ENCODE measurements at places on chromosomes 11 and 22.
A peak's percentile ranks its signal among the peaks of the same experiment; 100 is the strongest.

- no peak for DNase-seq
Observed at GRCh38 chr11:76835928-76836612, 24.6 kb upstream of the ACER3 start.

- no peak for DNase-seq
Observed at GRCh38 chr22:27892064-27892463, 27.0 kb downstream of the PITPNB start.

DNA sequence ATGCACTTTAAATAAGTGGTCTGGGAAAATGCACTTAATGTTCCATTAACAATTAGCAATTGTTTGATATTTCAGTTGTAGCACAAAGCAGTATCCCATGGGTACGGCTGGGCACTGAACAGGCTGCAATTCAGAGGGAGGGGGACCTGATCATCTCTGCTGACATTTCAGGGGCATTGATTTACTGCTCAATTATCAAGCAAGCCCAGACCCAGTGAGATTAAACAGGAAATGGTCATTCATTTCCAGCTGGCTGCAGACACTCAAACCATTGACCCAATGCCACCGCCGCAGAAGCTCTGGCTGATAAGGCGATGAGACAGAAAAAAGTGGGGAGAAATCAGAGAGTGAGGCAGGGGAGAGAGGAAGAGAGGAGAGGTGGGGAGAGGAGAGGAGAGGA, 1.2 kb downstream of the GPR83 start:
- DNase-seq = no peak

GRCh38 chr11:88310246-88310645, 27.3 kb downstream of the CTSC start:
- no peak for DNase-seq

- DNase-seq = no peak
Observed at GRCh38 chr22:39362932-39363331, 13.1 kb downstream of the SYNGR1 start.

- no peak for DNase-seq
Observed at GRCh38 chr11:43440486-43440885, 81.8 kb downstream of the TTC17 start.

- peak; percentile 18 for DNase-seq
Observed at GRCh38 chr11:92552942-92553341, 328.3 kb downstream of the FAT3 start.

DNA sequence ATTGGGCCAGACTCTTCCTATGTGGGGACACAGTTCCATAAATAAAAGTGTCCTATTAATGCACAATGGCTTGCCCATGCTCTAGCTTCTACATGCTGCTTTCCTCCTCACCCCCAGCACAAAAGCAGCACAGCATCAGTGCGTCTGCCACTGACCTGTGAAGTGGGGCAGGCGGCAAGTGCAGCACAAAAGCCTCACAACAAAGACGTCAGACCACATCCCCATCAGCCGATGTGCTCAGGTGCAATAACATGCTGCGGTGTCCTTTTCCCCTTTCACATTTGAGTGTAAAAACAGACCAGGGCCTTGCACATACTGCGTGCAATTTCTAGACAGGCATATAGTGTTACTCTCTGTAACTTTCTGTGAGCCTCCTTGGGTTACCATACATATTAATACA, 12.8 kb downstream of the DKK3 start:
- no peak for DNase-seq

- DNase-seq = no peak
Observed at GRCh38 chr22:41274856-41275255, 11.1 kb downstream of the RANGAP1 start.

GRCh38 chr11:45658292-45658991, 7.0 kb downstream of the CHST1 start:
- peak; percentile 40 for DNase-seq

GRCh38 chr11:1205987-1206331, 16.9 kb upstream of the MUC5B start:
- DNase-seq = no peak

DNA sequence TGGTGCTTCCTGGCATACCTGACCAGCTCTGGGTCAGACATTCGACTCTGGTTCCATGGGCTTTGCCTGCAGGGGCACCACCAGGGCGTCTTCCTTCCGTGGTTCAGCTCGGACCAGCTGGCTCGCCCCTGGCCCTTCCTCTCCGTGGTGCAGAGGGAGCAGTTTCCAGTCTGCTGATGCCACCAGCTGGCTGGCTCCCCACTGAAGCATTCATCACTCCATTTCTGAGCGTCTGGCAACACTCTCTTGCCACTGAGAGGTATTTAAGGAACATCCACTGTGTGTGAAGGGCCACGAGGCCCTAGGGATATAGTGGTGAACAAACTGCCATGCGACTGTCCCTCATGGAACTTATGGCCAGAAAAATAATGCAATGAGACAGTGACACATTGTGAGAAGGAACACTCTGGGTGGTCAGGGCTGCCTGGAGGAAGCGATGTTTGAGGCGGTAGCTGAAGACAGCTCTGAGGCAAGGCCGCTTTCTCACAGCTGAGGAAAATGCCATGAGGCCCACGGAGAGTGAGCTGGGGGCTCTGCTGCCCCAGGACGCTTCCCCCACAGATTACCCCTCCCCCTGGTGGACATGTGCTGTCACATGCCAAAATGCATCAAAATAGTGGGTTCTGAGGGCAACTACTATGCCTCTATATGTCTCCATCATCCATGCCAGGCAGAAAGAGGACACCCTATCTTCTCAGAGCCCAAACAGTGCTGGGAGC, 44.9 kb upstream of the ARFGAP3 start:
- peak; percentile 40 for DNase-seq

DNA sequence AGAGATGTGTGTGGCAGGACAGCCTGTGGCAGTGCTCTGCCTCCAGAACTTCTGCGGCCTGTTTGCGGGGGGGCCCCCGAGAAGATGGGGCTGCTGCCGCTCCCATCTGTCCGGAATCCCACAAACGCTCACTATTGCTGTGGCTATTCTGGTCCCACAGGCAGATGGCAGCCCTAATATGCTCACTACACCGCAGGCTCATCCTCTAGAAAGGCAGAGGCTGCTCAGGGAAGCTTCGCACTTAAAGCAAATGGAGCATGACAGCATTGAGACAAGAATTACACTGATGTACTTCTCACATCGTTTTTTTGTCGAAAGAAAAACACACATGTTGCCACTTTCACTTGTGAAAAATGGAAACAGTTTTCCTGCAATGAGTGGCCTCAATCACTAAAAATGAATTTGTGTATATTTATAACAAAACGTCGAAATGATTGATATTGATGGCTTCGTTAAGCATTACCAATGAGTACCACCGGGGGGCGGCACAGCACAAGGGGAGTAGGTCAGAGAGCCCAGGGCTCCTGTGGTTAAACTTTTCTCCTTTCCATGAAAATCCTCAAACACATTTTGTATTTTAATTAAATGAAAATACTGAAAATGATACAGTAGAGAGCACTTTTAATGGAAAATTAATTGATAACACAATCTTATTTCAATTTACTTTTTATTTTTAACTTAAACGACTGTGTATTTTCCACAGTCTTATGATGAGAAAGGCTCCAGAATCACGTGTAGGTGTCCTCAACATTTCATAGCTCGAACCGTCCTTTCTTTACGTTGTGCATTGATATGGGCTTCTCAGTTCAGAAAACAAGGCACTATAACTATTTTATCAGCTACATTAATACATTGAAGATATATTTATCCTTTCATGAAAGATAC, 69.1 kb downstream of the CTTN start:
- peak; percentile 94 for DNase-seq

DNA sequence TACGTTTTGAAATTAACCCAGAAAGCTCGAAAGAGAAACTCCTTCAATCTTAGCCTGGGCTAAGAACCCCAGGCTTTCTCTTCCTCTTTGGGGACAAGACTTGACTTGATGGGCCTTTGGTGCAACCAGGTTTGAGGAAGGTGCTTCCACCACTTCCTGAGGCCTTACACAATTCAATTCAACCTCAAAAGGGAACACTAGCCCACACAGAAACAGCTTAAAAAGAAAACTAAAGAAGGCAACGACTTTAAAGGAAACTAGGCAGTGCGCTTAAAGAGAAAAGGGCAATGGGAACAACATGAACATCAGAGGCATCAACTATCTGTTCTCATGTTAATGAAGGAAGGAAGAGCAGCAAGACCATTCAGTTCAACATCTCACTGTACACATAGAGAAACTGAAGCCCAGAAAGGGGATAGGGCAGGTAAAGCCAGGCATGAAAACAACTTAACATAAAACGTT, 24.8 kb downstream of the PAK1 start:
- no peak for DNase-seq

- peak; percentile 64 for DNase-seq
Observed at GRCh38 chr22:44940130-44940529, 69.7 kb downstream of the PHF21B start.

GRCh38 chr11:64011371-64011770, 24.4 kb upstream of the FLRT1 start:
- DNase-seq = no peak

GRCh38 chr22:39907605-39908097, 6.8 kb downstream of the GRAP2 start:
- DNase-seq = no peak

DNA sequence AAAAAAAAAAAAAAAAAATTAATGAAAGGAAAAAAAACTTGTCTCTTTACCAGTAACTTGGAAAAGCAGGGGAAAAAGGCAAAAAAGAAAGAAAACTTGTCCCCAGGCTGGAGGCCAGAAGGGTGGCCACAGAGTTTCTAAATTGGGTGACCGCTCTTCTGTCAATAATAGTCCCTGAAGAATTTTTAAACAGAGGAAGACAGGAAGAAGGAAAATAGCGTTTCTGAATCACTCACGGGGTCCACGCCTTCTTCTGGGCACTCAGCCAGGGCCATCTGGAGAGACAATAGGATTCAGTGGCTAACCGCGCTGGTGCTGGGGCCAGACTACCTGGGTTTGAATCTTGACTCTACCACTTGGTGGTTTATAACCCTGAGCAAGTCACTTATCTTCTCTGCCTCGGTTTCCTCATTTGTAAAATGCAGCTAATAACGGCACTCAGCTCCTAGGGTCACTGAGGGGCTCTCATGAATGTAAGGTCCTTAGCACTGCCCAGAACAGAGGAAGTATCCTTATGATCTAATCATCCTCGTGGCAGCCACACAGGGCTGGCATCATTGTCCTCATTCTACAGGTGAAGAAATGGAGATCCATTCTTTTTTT, 7.0 kb downstream of the C11orf86 start:
- DNase-seq = peak; percentile 87

GRCh38 chr11:116895048-116895757, 57.8 kb upstream of the APOA1 start:
- no peak for DNase-seq

- DNase-seq = no peak
Observed at GRCh38 chr22:26553056-26553752, 36.7 kb downstream of the TPST2 start.

GRCh38 chr11:13054278-13054677, 45.2 kb downstream of the RASSF10 start:
- no peak for DNase-seq

GRCh38 chr22:26463101-26463661, 20.4 kb downstream of the HPS4 start:
- DNase-seq = peak; percentile 70

- DNase-seq = no peak
Observed at GRCh38 chr11:128908391-128909246, 17.5 kb downstream of the KCNJ5 start.

DNA sequence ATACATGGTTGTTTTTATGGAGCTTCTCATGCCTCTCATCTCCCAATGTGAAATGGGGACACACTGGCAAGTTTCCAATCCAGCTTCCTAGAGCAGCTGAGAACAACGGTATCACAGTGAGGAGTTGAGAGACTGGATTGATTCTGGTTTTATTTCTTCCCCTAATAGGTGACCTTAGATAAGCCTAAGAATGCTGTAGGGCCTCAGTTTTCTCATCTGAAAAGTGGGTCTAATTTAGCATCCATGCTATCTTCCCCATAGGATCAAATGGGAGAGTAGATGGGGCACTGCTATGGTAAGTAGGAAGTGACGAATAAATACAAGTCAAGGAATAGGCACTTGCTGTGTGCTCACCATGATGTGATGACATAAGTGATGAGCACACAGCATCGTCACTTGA, 61.1 kb upstream of the PHOX2A start:
- no peak for DNase-seq

GRCh38 chr11:31805037-31805628, 6.0 kb downstream of the PAX6 start:
- DNase-seq = no peak

DNA sequence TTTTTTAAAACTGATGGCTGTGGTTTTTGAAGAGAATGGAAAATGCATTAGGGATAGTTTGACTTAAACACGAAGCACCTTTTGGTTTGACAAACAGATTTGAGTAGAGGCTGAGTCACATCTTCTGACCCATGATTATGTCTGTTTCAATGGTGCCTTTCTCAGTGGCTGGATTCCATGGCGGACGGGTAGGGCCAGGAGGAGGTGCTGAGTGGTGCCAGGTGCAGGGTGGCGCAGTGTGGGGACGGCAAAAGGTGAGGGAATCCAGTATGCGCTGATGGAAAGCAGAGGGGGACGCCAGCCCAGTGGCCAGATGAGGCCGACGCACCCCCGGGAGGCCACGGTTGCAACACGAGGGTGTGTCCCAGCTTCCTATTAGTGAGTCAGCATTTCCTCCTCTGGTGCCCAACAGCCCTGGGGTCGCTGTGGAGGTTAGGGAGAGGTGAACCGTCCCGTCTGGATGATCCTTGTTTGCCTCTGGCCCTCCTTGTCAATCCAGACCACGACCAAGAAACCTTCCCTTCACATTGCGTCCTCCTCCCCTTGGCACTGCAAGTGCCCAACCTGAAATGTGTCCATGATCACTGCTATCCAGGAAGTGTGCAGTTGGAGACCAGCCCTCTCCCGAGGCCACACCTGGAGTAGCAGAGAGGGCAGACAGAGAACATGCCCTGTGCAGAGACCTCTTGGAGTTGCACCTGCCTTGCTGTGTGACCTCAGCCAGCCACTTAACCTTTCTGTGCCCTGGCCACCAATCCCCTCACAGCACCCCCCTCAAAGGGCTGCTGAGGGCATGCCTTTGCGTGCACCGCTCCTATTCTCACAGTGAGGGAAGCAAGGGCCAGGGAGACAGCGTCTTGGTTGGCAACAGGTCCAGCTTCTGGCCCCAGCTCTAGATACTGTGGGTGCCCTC, 32.5 kb upstream of the ATXN10 start:
- no peak for DNase-seq
